ENCODE measurements at places on chromosomes 4 and X. TPM values are rescaled to one million over a fixed set of nuclear protein-coding genes. Genes with fewer than 3 reads are reported as not detected.

BMP3 gene
- total RNA-seq: not detected

DSPP gene
- not detected for total RNA-seq

CCNQ gene
- total RNA-seq: 24.4 TPM

TSPAN5 gene
- total RNA-seq: 75.5 TPM

DGKK gene
- not detected for total RNA-seq

STOX2 gene
- 0.66 TPM for total RNA-seq

GPR50 gene
- not detected for total RNA-seq

MAGEA2 gene
- not detected for total RNA-seq

DNA sequence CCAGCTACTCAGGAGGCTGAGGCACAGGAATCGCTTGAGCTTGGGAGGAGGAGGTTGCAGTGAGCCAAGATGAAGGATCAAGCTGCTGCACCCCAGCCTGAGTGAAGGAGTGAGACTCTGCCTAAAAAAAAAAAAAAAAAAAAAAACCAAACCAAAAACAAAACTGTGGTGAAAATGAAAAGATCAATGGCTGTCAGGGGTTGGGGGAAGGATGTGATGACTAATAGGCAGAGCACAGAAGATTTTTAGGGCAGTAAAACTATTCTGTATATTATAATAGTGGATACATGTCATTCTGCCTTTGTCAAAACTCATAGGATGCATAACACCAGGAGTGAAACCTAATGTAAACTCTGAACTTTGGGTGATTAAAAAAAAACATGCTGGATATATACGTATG, 69.9 kb upstream of the ELOVL6 start:
- no peak for DNase-seq
- H3K4me1 ChIP-seq: no peaks in the 10 kb centered on the region
- no peaks in the 10 kb centered on the region for H3K27me3 ChIP-seq
- no peak overlapping the region for H3K4me3 ChIP-seq
- no peaks in the 10 kb centered on the region for H3K36me3 ChIP-seq
- no peak overlapping the region for H3K27ac ChIP-seq

DNA sequence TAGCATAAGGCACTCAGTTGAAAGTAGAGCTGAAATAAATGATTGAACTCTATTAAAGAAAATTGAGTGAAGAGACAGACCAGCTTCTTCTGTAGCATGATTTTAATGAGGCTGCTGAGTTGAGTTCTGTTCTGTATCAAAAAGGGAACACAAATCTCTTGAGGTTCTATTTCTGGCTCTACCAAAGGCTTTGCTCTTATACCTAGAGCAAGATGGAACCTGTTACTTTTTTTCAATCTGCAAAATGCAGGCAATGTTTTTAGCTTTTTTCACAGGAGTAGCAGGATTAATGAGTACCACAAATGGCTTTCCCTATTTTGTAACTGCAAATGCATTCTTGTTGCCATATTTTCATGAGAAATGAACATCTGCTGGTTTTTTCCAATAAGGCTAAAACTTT, 4.2 kb upstream of the ERVMER34-1 start:
- H3K27me3 ChIP-seq: peaks cover 12% of the 10 kb centered on the region
- H3K27ac ChIP-seq: no peak overlapping the region
- H3K4me3 ChIP-seq: no peak overlapping the region
- H3K4me1 ChIP-seq: no peaks in the 10 kb centered on the region
- H3K36me3 ChIP-seq: no peaks in the 10 kb centered on the region

GRCh38 chrX:123626962-123627361, 105.9 kb downstream of the THOC2 start:
- no peak overlapping the region for H3K4me3 ChIP-seq
- no peaks in the 10 kb centered on the region for H3K27me3 ChIP-seq
- H3K36me3 ChIP-seq: peaks cover 2% of the 10 kb centered on the region

DNA sequence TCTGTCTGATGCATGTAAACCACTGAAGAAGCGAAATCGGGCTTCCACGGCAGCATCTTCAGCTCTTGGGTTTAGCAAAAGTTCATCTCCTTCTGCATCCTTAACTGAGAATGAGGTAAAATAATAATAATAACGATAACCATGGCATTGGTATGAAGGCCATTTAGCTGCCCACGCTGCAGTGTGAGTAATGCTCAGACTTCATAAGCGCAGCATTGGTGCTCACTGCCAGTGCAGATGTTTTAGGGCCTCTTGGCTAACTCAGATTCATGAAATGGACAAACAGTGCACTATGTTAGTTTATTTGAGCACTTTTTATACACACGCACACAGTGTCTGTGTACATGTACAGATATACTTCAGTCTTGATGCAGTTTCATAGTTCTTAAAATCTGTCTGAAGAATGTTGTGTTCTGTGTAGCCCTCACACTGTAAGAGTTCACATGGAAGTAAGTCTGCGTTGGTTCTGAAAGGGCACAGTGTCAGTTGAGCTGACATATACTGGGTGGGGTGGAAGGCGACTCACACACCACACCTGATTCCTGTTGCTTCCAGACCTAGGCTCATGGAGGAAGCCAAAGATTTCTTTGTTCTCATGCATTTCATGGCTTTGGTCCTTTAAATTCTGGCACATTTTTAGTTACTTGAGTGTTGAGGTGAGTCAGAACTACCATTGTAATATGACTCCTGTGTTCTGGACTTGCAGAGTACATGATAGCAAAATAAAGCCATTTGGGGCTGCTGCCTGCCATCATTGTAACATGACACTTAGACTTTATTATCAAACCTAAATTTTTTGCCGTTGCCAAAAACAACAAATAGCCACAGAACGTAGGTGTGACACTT, 68.7 kb downstream of the NSD2 start:
- peak overlapping the region; percentile 67 for H3K27ac ChIP-seq
- H3K4me3 ChIP-seq: no peak overlapping the region
- H3K27me3 ChIP-seq: no peaks in the 10 kb centered on the region

- DNase-seq: no peak
- no peaks in the 10 kb centered on the region for H3K36me3 ChIP-seq
- H3K27ac ChIP-seq: no peak overlapping the region
Measured at GRCh38 chr4:149050840-149051239, 608.6 kb upstream of the NR3C2 start.

- no peak overlapping the region for H3K27ac ChIP-seq
- no peak overlapping the region for H3K4me3 ChIP-seq
Measured at GRCh38 chr4:89213382-89213701, 94.3 kb downstream of the GPRIN3 start.

DNA sequence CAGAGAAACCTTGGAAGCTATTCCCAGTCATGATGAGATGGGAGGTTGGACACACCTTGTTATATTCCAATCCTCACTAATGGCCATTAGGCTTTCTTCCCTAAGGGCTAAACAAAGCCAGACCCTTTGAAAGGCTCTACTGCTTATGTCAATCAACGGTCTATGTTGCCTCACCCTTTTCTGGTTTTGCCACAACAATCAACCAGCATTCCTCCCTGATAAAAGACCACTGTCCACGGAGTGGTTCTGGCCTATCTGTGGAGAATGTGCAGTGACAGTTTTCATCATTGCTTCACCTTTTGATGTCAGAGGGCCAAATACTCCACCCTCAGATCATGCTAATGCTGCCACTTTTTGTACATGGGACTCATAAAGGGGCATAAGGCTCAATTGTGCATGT, 913.4 kb downstream of the RPA4 start:
- DNase-seq: no peak
- H3K4me3 ChIP-seq: no peak overlapping the region
- H3K27me3 ChIP-seq: no peaks in the 10 kb centered on the region
- no peaks in the 10 kb centered on the region for H3K36me3 ChIP-seq
- no peaks in the 10 kb centered on the region for H3K4me1 ChIP-seq

DNA sequence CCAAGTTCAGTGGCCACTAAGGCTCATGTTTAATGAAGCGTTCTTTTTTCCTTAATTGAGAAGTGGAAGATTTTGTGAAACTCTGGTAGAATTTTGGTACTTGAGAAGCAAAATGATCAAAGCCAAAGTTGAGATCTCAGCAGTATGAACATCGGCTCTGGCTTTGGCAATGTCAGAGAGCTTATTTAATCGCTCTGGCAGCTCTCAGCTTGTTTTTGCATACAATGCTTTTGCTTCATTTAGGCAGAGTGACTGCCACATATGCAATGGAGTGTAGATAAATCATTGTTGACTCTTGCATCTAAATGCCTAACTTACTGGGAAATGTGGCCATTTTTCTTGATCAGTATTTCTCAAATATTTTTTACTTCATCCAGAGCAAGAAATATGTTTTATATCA, 135.7 kb downstream of the AASDH start:
- no peak overlapping the region for H3K27ac ChIP-seq
- H3K4me1 ChIP-seq: no peaks in the 10 kb centered on the region
- no peak for DNase-seq

GRCh38 chr4:25908491-25908901, 5.5 kb upstream of the SMIM20 start:
- peaks cover 3% of the 10 kb centered on the region for H3K4me1 ChIP-seq
- no peak overlapping the region for H3K27ac ChIP-seq
- H3K4me3 ChIP-seq: no peak overlapping the region
- DNase-seq: peak; percentile 93
- no peaks in the 10 kb centered on the region for H3K27me3 ChIP-seq

GRCh38 chr4:84547211-84547610, 35.7 kb upstream of the CDS1 start:
- no peak overlapping the region for H3K4me3 ChIP-seq
- H3K4me1 ChIP-seq: no peaks in the 10 kb centered on the region

DNA sequence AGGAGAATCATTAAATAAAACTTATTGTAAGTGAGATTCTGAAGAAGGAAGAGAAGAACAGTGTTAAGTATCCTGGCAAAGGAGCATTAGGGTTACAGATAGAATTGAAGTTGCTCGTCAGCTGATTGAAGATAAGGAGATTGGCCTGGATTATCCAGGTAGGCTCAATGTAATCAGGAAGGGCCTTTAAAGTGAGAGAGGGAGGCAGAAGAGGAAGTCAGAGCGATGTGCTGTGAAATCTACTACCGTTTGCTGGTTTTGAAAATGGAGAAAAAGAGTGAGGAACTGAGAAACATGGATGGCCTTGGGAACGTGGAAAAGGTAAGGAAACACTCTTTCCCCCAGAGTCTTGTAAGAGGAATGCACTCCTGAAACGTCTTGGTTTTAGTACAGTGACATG, 245.7 kb downstream of the ANTXR2 start:
- no peaks in the 10 kb centered on the region for H3K27me3 ChIP-seq
- no peaks in the 10 kb centered on the region for H3K36me3 ChIP-seq
- no peaks in the 10 kb centered on the region for H3K4me1 ChIP-seq
- H3K27ac ChIP-seq: no peak overlapping the region
- DNase-seq: no peak
- no peak overlapping the region for H3K4me3 ChIP-seq

DNA sequence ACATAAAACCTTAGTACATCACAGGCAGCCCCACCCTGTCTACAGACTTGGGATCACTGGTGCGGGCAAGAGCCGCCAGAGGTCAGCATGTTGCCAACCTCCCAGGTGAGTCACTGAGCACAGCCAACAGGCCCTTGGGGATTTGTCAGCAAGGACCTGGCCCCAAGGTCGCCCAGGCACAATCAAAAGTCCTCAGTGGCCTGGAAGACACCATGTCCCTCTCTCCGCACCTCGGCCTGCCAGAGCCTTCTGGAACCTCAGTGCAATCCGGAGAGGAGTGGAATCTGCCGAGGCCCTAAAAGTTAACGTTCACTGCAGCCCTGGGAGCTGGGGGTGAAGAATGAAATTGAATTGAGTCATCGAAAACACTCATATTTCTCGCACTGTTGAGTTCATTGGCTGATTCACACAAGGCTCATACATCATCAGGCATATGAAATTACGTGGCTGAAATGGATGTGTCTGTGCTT, 74.3 kb downstream of the WFS1 start:
- peak; percentile 82 for DNase-seq
- no peak overlapping the region for H3K27ac ChIP-seq
- H3K4me1 ChIP-seq: no peaks in the 10 kb centered on the region
- H3K4me3 ChIP-seq: no peak overlapping the region
- no peaks in the 10 kb centered on the region for H3K36me3 ChIP-seq
- H3K27me3 ChIP-seq: no peaks in the 10 kb centered on the region

GRCh38 chr4:6021831-6022606, 3.8 kb upstream of the C4orf50 start:
- no peaks in the 10 kb centered on the region for H3K36me3 ChIP-seq
- H3K27ac ChIP-seq: no peak overlapping the region
- no peaks in the 10 kb centered on the region for H3K4me1 ChIP-seq
- no peaks in the 10 kb centered on the region for H3K27me3 ChIP-seq
- no peak overlapping the region for H3K4me3 ChIP-seq

DNA sequence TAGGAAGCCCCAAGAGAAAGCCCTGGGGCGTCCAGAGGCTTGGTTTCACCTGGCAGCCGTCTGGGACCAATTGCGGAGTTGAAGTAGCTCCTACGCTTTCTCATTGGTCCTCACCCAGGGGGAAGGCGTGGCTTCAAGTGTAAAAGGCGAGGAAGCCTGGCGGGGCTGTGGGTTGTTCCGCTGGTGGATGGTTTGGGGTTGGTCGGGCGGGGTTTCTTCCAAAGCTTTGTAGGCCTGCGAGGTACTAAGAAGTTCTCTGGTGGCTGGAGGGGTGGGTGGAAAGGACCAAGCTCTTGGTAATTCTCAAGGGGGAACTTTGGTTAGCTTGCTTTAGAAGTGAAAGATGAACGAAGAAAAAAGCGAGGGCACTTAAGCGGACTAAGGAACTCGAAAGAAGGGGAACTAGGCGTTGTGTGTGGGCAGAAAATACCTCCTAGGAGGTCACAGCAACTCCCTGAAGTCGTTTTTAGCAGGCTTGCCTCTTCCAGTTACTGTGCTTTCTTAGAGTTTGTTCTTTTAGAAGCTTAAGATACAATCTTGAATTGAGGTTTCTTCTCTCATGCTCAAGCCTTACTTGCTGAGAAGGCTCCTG, 36.6 kb downstream of the CCNG2 start:
- H3K27me3 ChIP-seq: peaks cover 5% of the 10 kb centered on the region
- no peak overlapping the region for H3K4me3 ChIP-seq
- DNase-seq: no peak
- H3K27ac ChIP-seq: no peak overlapping the region

DNA sequence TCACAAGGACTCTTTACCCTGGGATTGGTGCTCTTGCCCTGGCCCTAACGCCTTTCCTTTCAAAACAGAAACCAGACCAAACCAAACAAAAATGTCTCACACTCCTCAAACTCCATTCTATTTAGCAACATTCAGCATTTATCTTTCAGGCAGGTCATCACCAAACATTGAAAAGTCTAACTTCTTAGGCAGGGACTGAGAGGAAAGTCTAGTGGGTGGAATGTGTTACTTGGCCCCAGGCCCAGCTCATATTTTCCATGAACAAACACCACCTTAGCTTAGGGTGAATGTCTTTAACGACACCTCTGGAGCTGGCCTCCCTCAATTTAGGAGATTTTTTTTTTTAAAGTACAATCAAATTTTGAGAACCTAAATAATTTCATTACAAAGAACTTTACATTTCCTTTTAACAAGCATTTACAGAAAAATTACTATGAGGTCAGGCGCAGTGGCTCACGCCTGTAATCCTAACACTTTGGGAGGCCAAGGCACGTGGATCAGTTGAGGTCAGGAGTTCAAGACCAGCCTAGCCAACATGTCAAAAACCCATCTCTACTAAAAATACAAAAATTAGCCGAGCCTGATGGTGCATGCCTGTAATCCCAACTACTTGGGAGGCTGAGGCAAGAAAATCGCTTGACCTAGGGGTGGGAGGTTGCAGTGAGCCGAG, 10.2 kb upstream of the N4BP2 start:
- peak; percentile 33 for DNase-seq
- no peaks in the 10 kb centered on the region for H3K27me3 ChIP-seq
- no peaks in the 10 kb centered on the region for H3K36me3 ChIP-seq
- H3K4me1 ChIP-seq: no peaks in the 10 kb centered on the region
- no peak overlapping the region for H3K27ac ChIP-seq
- no peak overlapping the region for H3K4me3 ChIP-seq
